ENCODE measurements at places on chromosomes 1 and 21.
A peak's percentile ranks its signal among the peaks of the same experiment; 100 is the strongest.

DNA sequence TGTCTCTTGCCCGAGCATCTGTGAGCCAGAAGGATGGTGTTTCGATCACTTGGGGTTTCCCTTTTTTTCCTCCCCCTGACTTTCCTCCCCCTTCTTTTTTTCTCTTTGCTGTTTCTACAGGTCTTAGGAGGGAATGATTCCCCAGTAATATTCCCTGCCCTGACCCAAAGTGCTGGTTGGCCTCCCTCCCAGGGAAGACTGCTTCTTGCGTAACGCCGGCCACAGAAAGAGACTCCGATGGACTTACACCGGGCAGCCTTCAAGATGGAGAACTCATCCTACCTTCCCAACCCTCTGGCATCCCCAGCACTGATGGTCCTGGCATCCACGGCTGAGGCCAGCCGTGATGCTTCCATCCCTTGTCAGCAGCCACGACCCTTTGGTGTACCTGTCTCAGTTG, 6.8 kb downstream of the RNF220 start:
- no peak for DNase-seq

DNA sequence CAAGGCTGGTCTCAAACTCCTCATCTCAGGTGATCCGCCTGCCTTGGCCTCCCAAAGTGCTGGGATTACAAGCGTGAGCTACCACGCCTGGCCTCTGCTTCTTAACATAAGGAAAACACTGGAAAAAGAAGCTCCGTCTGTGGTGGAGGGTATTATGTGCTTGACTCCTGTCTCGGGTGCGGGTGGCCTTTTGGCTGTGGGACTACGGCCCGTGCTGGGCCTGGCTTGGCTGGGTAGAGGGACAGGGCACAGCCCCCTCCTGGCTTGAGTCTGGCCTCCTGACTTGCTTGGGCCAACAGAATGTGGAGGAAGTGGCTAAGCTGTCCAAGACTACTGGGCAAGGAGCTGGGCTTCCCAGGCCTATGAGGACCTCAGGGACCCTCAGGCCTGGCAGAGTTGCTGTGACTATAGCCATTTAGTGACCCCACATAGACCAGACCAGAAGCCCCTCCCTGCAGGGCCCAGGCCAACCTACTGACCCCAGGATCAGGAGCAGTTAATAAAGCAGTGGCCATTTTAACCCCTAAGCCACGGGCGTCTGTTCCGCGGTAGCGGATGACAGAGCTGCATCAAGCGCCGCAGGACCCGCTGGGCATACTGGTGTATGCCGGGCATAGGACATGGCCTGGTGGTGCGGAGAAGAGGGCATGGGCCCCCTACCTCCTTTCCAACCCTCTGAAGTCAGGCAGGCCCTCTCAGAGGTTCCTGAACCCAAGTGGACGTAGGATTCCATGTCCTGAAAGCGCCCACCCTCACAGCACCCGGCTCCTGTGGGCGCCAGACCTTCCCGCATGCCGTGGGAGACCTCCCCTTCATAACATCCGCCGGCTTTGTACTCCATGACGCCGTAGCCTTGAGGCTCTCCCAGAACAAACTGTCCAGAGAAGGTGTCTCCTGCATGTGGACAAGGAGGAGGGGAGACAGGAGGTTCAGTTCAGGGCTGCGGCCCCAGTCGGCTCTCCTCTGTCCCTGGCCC, 4.4 kb downstream of the MORN1 start:
- no peak for DNase-seq

DNA sequence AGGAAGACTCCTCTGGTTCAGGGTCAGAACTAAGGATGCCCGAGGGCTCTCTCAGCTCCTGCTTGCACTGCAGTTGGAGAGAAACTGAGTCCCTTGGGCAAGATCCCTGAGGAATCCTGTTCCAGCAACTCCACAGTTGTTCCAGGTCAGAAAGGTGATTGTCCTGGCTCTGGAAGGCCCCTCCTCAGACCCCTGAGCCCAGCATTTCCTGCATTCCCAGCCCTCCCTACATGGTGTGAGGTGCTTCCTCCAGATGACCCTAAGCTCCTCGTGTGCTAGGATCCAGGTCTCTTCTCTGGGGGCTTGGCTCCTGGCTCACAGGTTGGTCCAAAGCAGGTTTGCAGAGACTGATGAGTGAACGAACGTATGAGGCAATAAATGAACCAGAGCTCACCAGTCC, 11.5 kb downstream of the LDLRAD1 start:
- no peak for DNase-seq

- no peak for DNase-seq
Measured at GRCh38 chr1:209513226-209513625, 70.3 kb upstream of the CAMK1G start.

- no peak for DNase-seq
Measured at GRCh38 chr1:10033359-10033845, 644 bp downstream of the UBE4B start.

GRCh38 chr1:82366689-82367088, 566.0 kb downstream of the ADGRL2 start:
- DNase-seq, result no peak

DNA sequence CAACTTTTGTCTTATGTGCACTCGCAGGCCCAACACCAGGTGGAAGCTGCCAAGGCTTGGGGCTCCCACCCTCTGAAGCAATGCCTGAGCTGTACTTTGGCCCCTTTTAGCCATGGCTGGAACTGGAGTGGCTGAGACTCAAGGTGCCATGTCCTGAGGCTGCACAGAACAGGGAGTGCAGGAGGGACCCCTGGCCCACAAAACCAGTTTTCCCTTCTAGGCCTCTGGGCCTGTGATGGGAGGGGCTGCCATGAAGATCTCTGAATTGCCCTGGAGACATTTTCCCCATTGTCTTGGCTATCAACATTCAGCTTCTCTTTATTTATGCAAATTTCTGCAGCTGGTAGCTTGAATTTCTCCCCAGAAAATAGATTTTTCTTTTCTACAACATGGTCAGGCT, 57.6 kb downstream of the ROR1 start:
- DNase-seq, result no peak

DNA sequence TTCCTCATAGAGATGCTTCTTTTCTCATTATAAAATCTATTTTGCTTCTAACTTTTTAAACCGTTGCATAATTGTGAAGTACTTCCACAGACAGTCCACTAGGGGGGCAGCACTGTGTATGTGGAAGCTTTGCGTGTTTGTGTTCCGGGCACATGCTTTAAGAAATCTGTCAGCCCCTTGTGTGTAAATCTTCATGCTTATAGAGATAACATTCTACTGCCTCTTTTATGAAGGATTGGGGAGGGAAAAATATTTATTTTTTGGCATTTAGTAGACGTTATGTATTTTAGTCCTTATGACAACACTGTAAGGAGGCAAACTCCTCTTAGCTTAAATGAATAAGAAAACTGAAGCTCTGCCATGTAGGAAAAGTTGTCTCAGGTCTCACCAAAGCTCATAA, 157.3 kb upstream of the PTGFR start:
- DNase-seq, result no peak

DNA sequence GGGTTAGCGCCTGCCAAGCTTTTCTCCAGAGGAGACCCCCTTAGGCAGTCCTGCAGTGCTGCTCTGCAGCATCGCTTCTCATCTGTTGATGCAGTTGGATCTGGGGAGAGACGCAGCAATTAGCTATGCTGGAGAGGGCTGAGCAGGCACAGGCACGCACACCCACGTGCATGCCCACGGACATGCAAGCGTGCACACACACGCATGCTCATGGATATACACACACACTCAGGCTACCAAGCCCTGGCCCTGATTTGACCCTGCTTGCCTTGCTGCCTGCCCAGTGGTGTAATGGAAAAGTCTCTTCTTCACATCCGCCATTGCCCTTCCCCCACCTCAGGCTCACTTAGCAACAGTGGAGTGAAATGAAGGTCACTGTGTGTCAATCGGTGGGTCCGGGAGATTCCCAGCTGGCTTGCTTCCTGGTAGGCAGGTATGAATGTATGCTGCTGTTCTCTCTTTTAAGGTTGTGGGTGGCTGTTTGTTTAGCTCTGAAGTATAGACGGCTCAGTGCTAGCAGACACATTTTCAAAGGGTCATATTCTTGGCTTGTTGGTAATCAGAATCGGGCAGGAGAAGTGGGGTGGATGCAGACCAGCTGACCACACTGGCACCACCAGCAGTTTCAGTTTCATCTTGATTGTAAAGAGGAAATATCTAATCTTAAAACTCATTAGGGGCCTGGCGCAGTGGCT, 9.5 kb downstream of the ATP1B1 start:
- no peak for DNase-seq

- no peak for DNase-seq
Measured at GRCh38 chr1:181204530-181204929, 116.0 kb downstream of the IER5 start.

DNA sequence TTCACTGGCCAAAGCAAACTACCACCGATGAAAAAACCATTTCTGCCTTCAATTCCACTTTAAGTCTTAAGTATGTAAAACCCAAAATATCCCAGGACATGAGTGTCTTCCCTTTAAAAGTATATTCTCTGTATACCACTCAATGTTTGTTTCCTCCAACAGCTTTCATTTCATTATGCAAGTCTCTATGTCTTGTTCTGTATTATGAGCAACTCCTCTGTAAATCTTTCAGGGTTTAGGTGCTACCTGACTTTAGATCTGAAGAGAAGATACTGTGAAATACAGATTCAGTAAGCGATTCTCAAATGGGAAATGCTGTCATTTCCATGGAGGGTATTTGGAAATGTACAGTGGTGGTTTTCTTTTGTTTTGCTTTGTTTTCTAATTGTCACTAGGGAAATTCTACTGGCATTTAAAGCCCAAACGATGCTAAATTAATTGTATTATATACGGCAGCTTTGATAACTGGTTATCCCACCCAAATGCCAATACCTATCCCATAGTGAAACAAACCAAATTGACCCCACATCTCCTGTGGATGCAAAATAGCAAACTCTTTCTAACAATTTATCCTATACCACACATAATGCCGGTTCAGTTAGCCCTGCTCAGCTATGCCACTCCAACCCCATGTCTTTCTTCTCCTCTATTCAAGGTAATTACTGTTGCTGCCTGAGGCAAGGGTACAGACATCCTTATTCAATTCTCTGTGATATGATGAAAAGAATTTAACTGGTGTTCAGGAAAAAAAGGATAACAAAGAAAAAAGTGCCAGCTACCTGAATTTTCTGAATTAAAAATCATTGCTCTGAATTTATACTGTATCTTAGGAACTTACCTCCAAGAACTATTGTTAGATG, 182.8 kb downstream of the EIF4G3 start:
- no peak for DNase-seq

DNA sequence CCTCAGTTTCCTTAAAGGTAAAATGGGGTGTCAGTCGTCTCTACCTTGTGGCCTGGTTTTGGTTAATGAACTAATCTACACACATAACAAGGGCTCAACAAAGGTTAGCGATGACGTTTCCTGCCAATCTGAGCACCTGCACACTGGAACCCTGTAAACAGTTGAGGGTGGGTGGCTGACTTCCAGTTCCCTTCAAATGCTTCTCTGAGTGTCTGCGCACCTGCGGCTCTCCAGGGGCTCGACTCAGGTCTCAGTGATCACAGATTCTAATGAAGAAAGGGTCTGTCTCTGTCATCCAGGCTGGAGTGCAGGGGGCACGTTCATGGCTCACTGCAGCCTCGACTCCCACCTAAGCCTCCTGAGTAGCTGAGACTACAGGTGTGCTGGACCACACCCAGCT, 3.3 kb upstream of the AGPAT3 start:
- DNase-seq, result no peak

GRCh38 chr1:239977416-239977815, 114.3 kb upstream of the FMN2 start:
- DNase-seq, result no peak

- DNase-seq, result no peak
Measured at GRCh38 chr1:165397944-165398343, 41.4 kb upstream of the LMX1A start.

- DNase-seq, result no peak
Measured at GRCh38 chr1:203091761-203092330, 6.0 kb upstream of the MYOG start.

DNA sequence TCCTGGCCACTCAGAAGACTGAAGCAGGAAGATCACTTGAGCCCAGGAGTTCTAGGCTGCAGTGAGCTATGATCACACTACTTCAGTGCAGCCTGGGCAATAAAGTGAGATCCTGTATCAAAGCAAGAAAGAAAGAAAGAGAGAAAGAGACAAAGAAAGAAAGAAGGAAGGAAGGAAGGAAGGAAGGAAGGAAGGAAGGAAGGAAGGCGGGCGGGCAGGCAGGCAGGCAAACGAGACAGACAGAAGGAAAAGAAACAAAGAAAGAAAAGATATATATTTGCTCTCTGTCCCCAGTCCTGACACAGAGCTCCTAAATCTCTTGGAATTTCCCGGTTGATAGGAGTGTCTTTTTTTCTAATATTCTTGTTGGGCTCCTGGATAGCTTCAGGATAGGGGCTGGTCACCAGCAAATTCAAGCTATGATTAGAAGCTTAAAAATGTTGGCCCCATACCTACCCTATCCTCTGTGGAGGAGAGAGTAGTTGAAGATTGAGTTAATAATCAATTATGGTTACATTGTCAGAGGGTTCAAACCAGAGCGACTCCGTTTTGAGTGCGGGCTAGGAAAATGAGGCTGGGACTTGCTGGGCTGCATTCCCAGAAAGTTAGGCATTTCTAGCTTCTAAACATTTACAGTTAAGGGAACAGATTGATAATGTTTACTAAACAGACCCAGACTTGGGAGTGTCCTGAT, 3.3 kb upstream of the MIGA1 start:
- no peak for DNase-seq

DNA sequence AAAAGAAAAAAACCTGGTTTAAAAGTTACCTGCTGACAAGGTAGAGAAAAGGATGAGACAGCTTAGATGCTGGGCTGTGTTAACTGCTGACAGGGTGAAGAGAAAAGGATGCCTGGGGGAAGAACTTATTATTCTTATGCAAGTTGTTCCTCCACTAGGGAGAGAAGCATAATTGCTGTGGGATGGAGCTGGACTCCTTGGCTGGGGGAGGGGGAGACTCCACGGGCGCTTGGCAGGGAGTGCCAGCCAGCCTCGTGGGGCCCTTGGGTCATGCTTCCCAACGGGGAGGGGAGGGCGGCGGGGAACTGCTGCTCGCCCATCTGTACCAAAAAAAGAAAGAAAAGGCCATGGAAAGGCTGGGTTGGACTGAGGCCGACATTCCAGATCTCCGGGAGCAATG, 47.2 kb downstream of the SYCP1 start:
- no peak for DNase-seq

- peak; percentile 55 for DNase-seq
Measured at GRCh38 chr1:26696654-26697430, 1.0 kb downstream of the ARID1A start.

Measured in stimulated activated CD8-positive, alpha-beta memory T cell treated with anti-CD3 and anti-CD28 coated beads, Interleukin-4, amount 100 ng/mL, for 4 hours (primary cell).